ENCODE measurements at places on chromosomes 7 and 10. TPM values are rescaled to one million over a fixed set of nuclear protein-coding genes. Genes with fewer than 3 reads are reported as not detected.

HOXA11 gene
- 9.8 TPM for total RNA-seq

ACSL5 gene
- total RNA-seq, result 8.3 TPM

UCN3 gene
- total RNA-seq, result not detected

ZNF12 gene
- 49.8 TPM for total RNA-seq

ZNF735 gene
- total RNA-seq, result not detected

- H3K4me1 ChIP-seq, result peaks cover 11% of the 10 kb centered on the region
- no peak overlapping the region for H3K4me3 ChIP-seq
- no peaks in the 10 kb centered on the region for H3K27me3 ChIP-seq
These were observed 4.6 kb downstream of the HABP2 start for GRCh38 chr10:113557424-113557862.

DNA sequence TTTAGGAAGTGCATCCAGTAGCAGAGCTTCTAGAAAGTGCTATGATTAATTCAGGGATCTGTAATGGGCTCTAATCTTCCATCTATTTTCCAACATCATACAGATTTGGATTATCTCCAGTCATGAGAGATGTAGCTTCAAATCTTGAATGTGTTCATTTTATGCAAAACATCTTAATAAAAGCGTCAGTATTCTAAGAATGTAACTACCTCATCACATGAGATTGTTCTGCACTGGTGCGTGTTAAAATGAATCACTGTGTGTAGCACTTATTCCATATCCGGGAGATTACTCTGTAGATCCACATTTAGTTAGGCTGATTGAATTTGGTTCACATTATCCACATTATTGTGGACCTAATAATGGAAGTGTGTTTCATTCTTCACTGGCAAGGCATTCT, 344.9 kb upstream of the CHRM2 start:
- DNase-seq, result no peak
- H3K36me3 ChIP-seq, result no peaks in the 10 kb centered on the region
- no peaks in the 10 kb centered on the region for H3K27me3 ChIP-seq
- H3K4me3 ChIP-seq, result no peak overlapping the region
- H3K27ac ChIP-seq, result no peak overlapping the region
- no peaks in the 10 kb centered on the region for H3K4me1 ChIP-seq

DNA sequence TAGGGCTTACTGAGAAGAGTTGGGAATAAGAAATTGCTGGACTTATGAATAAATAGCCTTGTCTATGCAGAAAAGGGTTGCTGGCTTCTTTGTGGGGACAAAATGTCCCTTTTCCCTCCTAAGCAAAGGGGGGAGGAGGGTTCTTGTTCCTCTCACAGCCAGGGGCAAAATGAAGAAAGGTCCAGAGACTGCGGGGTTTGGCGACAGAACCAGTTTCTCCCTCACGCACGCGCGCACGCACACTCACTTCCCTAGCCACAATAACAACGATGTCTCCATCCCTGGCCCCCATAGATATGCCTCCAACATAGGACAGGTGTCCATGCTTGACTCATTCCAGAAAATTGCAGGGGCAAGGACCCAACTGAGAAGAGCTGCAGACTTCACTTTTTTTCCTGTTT, 3.3 kb downstream of the ZMIZ1 start:
- H3K4me3 ChIP-seq, result peak overlapping the region; percentile 96
- peak overlapping the region; percentile 97 for H3K27ac ChIP-seq
- H3K4me1 ChIP-seq, result peaks cover 58% of the 10 kb centered on the region
- no peaks in the 10 kb centered on the region for H3K36me3 ChIP-seq
- H3K27me3 ChIP-seq, result no peaks in the 10 kb centered on the region

DNA sequence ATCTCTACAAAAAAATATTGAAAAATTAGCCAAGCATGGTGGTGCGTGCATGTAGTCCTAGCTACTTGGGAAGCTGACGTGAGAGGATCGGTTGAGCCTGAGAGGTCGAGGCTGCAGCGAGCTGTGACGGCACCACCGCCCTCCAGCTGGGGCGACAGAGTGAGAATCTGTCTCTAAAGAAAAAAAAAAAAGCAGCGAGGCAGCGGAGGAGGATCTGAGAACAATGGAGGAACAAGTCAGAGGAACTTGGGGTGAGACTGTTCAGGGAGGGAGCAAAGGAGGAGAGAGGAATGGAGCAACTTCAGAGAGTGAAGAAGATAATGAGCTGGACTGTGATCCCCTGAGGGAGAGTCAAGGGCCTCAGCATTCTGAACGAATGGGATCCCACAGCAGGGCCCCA, 85.4 kb downstream of the MKX start:
- no peak overlapping the region for H3K27ac ChIP-seq
- H3K4me1 ChIP-seq, result no peaks in the 10 kb centered on the region
- H3K36me3 ChIP-seq, result no peaks in the 10 kb centered on the region
- no peak for DNase-seq

DNA sequence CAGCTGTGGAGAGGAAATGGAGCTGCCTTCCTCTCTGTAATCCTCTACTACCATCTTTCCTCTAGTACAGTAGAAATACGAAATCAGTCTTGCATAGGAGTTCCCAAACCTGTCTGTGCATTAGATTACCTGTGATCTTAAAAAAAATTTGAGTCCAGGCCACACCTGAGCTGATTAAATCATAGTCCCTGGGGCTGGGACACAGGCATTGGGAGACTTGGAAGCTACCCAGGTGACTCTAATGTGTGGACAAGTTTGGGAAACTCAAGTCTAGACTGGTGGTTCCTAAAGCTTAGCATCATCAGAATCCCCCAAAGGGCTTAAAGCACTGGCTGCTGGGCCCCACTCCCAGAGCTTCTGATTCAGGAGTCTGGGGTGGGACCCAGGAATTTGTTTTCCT, 152.7 kb upstream of the GLI3 start:
- H3K4me1 ChIP-seq, result no peaks in the 10 kb centered on the region
- H3K27ac ChIP-seq, result no peak overlapping the region
- no peak overlapping the region for H3K4me3 ChIP-seq
- DNase-seq, result no peak
- H3K27me3 ChIP-seq, result no peaks in the 10 kb centered on the region

DNA sequence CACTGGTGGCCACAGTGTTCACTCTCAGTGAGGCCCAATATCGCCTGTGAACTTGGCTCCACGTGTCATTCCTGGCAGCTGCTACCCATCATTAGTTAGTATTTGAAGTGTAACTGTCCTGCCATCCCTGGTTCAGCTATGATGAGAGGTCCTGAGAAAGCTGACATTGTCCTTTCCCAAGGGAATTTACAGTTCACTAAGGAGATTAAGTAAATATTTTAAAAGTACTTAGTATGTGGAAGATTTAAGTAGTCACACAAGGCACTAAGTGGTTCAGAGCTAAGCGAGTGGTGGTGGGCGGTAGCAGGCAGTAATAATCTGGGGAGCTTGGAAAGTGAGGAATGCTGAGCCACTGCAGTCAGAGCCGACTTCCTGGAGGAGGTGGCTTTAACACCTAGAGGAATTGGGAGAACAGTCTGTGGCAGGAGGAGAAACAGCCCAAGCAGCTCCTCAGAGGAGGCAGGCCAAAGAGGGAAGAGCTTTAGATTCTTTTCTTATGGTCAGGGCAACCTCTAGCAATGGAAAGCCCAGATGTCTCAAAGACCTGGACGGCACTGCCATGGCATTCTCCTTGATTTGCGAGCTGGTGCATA, 519.7 kb downstream of the LRMDA start:
- H3K4me3 ChIP-seq, result no peak overlapping the region
- no peaks in the 10 kb centered on the region for H3K4me1 ChIP-seq
- H3K27me3 ChIP-seq, result no peaks in the 10 kb centered on the region
- H3K36me3 ChIP-seq, result no peaks in the 10 kb centered on the region
- no peak for DNase-seq
- H3K27ac ChIP-seq, result no peak overlapping the region

- no peak overlapping the region for H3K4me3 ChIP-seq
- H3K27me3 ChIP-seq, result no peaks in the 10 kb centered on the region
- peaks cover 13% of the 10 kb centered on the region for H3K4me1 ChIP-seq
- no peak for DNase-seq
These were observed 239.9 kb upstream of the ZNF32 start for GRCh38 chr10:43888586-43888985.

GRCh38 chr7:110835218-110835617, 255.7 kb upstream of the LRRN3 start:
- no peak for DNase-seq
- no peak overlapping the region for H3K4me3 ChIP-seq
- no peaks in the 10 kb centered on the region for H3K27me3 ChIP-seq
- H3K36me3 ChIP-seq, result no peaks in the 10 kb centered on the region
- H3K4me1 ChIP-seq, result peaks cover 9% of the 10 kb centered on the region

- H3K4me3 ChIP-seq, result no peak overlapping the region
- no peak overlapping the region for H3K27ac ChIP-seq
- DNase-seq, result no peak
- no peaks in the 10 kb centered on the region for H3K4me1 ChIP-seq
- no peaks in the 10 kb centered on the region for H3K27me3 ChIP-seq
These were observed 809.0 kb downstream of the NRG3 start for GRCh38 chr10:82683945-82684344.

DNA sequence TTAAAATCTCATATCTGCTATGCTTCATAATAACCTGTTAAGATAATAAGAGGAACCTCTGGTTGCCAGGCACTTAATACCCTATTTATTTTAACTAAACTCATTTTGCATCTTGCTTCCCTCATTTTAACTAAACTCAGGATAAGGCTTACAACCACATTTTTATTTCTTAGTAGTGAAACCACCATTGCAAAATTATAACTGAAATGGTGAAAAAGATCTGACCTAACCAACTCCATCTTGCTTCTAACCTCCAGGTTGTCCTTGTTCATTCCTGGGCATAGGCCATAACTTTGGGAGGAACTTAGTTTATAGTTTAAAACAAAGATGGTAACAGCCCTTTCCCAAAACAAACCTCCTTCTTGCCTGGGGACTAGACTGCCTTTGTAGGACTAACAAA, 6.0 kb downstream of the FAM3C start:
- H3K27me3 ChIP-seq, result no peaks in the 10 kb centered on the region
- H3K36me3 ChIP-seq, result no peaks in the 10 kb centered on the region
- no peak overlapping the region for H3K4me3 ChIP-seq
- H3K4me1 ChIP-seq, result peaks cover 27% of the 10 kb centered on the region
- DNase-seq, result no peak
- H3K27ac ChIP-seq, result no peak overlapping the region

DNA sequence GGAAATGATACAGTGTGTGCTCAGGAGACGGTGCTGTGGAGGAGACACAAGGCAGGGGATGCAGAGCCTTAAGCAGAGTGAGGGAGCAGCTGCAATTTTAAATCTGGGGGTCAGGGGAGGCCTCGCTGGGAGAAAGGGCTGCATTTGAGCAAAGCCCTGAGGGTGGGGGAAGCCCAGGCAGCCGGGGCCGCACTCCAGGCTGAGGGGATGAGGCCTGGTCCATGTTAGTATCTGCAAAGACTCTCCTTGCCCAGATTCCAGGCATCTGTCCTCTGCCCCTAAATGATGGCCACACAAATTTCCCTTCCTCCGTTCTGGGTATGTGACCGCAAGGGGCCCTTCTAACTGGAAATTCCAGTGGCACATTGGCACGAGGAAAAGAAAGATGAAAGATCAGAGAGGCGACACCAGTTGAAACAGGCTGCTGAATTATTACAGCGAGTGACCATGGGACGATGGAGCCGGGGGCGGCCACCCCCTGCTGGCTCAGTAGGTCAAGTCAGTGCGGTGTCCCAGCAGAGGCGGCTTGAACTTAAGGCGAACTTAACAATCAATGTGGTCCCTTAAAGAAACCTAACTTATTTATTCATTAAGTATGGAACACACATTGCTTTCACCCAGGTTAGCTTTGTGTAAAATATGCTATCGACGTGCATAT, 62.3 kb upstream of the KAT6B start:
- H3K4me1 ChIP-seq, result no peaks in the 10 kb centered on the region
- DNase-seq, result no peak
- H3K27me3 ChIP-seq, result no peaks in the 10 kb centered on the region
- no peak overlapping the region for H3K27ac ChIP-seq
- H3K36me3 ChIP-seq, result no peaks in the 10 kb centered on the region
- H3K4me3 ChIP-seq, result no peak overlapping the region

- no peaks in the 10 kb centered on the region for H3K36me3 ChIP-seq
- H3K27me3 ChIP-seq, result no peaks in the 10 kb centered on the region
- no peak overlapping the region for H3K27ac ChIP-seq
- no peaks in the 10 kb centered on the region for H3K4me1 ChIP-seq
- no peak overlapping the region for H3K4me3 ChIP-seq
These were observed 449.1 kb downstream of the XPNPEP1 start for GRCh38 chr10:109474261-109474660.

Measured in vagina (tissue), 2 donors.